A549 treated with CpdA at 1 μM for 4 hours (cell line): ENCODE measurements at places on chromosomes 6 and 20. TPM values are rescaled to one million over a fixed set of nuclear protein-coding genes. Genes with fewer than 3 reads are reported as not detected.

The SNTA1 gene
- 8.0 to 11.2 TPM (median 10.6 TPM) in 5 replicates for total RNA-seq

The AKAP12 gene
- 68.2 to 140 TPM (median 103 TPM) in 5 replicates for total RNA-seq

The TMEM170B gene
- 0.73 to 1.0 TPM (median 0.85 TPM) in 5 replicates for total RNA-seq

The RBPJL gene
- total RNA-seq, result not detected in 5 replicates

The FGD2 gene
- not detected in 5 replicates for total RNA-seq

The SCUBE3 gene
- total RNA-seq, result 0.05 to 0.12 TPM (median 0.07 TPM) in 5 replicates

The DEFB124 gene
- not detected in 5 replicates for total RNA-seq

The ADGB gene
- total RNA-seq, result not detected in 5 replicates

The MYCT1 gene
- total RNA-seq, result 0.03 to 0.10 TPM (median 0.06 TPM) in 4 of 5 replicates, not detected in the other

The OR12D3 gene
- not detected in 5 replicates for total RNA-seq

The ANKRD66 gene
- total RNA-seq, result not detected in 5 replicates

The PNPLA1 gene
- 0.05 TPM in 1 of 5 replicates, not detected in the others for total RNA-seq

The BMP6 gene
- total RNA-seq, result 12.4 to 19.8 TPM (median 17.9 TPM) in 5 replicates

The RIMS1 gene
- not detected in 5 replicates for total RNA-seq

The CDSN gene
- total RNA-seq, result not detected in 5 replicates

The OPN5 gene
- total RNA-seq, result not detected in 5 replicates

The TREM1 gene
- 0.23 to 0.49 TPM (median 0.29 TPM) in 3 of 5 replicates, not detected in the others for total RNA-seq

The CAP2 gene
- 11.7 to 15.9 TPM (median 13.1 TPM) in 5 replicates for total RNA-seq

The TCF21 gene
- 0.03 to 0.07 TPM (median 0.06 TPM) in 4 of 5 replicates, not detected in the other for total RNA-seq

The RAET1L gene
- total RNA-seq, result 0.18 to 0.49 TPM (median 0.27 TPM) in 5 replicates

The ASIP gene
- not detected in 5 replicates for total RNA-seq

The GLP1R gene
- not detected in 5 replicates for total RNA-seq
